Stimulated activated CD4-positive, alpha-beta T cell treated with anti-CD3 and anti-CD28 coated beads, TNF-alpha, amount 100 ng/mL, for 4 hours (primary cell): ENCODE measurements at places on chromosomes 12 and 14.

DNA sequence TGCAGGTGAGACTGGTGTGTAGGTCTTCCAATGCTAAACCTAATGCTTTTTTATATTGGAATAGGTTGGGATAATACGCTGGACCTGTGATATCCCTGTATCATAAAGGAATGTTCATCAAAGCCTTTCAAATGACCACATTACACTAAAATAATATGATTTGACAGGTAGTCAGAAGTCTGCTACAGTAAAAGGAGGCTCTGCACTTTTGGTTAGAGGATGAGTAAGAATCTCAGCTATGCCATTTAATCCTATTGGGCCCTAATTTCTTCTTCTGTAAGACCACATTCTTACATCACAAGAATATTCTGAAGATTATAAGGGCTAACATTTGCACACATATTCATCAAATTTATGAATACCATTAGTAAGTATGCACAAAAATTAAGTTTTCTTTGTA lies 250.5 kb upstream of the FLRT2 start:
- no peak for DNase-seq

- DNase-seq: no peak
Observed at GRCh38 chr12:46788072-46788887, 37.5 kb downstream of the SLC38A4 start.

DNA sequence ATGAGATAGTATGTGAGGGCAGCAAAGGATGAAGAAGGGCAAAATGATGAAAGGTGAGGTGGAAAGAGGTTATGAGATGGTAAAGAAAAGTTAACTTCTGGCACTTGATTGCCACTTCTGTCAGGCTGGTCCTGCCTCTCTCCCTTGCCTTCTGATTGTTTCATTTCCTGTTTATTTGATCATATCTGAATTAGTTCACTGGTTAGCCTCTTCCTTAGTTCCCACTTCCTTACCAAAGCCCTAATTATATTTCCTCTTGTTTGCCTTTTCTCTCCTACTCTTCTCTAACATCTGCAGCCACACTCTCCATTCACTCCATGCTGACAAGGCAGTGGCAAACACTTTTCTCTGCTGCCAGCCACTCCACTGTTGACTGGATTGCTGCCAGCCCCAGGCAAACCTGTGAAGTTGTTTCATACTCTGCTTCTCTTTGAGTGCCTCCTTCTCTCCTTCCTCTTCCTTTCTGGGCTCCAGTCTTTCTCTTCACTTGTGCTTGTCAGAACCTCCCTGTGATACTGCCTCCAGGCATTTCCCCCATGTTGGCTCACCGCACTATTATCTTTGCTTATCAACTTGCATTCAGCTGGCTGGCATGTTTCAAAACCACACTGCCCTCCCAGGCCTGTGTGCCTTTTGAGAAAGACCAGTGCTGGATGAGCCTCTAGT lies 8.1 kb downstream of the PNP start:
- DNase-seq: no peak

GRCh38 chr12:8664228-8664913 lies 1.7 kb upstream of the MFAP5 start:
- no peak for DNase-seq

GRCh38 chr14:102608064-102608446 lies 15.6 kb downstream of the RCOR1 start:
- no peak for DNase-seq

DNA sequence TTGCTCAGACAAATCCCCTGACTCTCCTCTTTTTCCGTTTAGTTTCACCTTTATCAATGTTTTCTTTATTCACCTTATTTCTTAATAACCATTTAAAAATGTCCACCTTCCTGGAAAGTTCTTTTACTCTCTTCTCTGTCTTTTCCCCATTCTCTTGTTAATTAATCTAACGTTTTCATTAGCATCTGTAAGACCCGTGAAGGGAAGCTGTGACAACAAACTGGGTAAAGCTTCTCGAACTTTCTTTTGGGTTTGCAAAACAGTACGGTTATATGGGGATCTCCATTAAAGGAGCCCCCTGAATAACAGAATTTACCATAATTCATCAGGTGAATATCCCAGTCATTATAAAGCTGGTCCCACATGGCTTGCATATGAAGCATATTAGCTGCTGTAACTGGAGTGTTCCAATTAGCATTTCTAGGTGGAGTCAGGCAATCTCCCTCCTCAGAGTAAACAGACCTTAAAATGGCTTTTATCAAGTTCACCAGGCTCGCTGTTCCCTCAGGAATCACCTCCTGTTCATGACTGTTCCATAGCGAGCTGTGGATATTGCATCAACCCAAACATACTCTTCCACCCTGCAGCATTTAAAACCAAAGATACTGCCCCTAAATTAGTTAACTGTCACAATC lies 42.4 kb downstream of the TMEM30B start:
- no peak for DNase-seq
